Ascending aorta (tissue), 2 donors: ENCODE measurements at places on chromosomes 12 and 14.

DNA sequence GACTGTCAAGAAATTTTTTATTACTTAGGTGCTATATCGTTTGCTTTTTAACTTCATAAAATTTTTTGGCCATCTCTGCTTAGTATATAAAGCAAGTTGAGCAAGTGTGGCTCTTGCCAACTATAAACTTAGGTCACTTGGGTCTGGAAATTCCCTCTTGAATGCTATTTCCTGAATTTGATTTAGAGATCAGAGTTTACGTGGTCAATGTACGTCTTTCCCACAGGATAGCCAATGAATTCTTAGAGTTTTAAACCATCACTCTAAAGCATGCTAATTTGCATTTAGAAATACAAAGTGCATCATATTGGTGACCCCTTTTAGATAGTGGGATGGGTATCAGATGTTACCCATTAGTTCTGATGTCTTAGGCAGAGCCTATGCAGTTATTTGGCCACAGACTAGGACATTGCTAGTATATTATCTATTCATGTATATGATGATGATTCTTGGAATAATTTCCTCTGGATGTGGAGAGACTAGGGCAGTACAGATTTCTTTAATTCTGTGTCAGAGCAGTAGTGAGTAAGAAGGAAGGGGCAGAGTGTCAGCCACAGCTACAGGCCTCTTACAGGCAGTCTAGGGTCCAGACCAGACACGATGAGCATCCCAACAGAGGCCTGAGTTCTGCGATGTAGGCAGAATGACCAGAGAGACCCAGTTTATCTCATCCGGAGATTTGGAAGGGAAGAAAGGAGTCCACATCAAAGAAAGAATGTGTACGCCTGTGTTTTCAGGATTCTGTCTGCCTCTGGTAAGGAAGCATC, 30.3 kb downstream of the SCN8A start:
- DNase-seq, result no peak

DNA sequence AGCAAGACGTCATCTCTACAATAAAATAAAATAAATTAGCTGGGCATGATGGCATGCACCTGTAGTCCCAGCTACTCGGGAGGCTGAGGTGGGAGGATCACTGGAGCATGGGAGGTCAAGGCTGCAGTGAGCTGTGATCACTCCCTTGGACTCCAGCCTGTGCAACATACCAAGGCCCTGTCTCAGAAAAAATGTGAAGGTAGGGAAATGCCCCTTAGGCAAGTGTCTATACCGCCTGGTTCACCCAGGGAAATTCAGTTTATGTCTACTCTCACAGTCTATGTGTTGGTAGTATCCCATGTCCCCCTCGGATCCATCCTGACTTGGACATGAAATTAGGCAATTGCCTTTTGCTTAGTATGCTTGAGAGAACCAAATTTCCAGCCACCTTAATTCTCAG, 88.4 kb upstream of the TMEM132C start:
- no peak for DNase-seq

- DNase-seq, result no peak
Measured at GRCh38 chr12:1782215-1782614, 38.1 kb upstream of the LRTM2 start.

GRCh38 chr12:69834576-69834975, 9.5 kb downstream of the MYRFL start:
- no peak for DNase-seq

GRCh38 chr12:26803552-26803951, 29.4 kb downstream of the ITPR2 start:
- no peak for DNase-seq

- no peak for DNase-seq
Measured at GRCh38 chr12:26092346-26093105, 32.3 kb downstream of the BHLHE41 start.

GRCh38 chr14:76104802-76105355, 46.8 kb upstream of the GPATCH2L start:
- DNase-seq, result no peak
